Natural killer cell treated with Interleukin-12 subunit alpha and Interleukin-12 subunit beta and Interleukin-15 and Interleukin-18, amount 100 ng/mL, for 72 hours (primary cell): ENCODE measurements at places on chromosomes 7 and 10.

DNA sequence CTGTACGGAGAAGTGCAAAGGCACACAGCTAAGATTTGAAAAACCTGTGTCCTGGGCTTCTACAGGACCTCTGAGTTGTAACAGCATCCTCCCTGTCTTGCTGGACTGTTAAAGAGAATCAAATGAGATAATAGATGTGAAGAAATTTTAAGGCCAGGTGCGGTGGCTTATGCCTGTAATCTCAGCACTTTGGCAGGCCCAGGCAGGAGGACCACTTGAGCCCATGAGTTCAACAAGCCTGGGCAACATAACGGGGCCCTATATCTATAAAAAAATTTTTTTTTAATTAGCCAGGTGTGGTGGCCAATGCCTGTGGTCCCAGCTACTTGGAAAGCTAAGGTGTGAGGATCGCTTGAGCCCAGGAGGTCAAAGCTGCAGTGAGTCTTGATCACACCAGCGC lies 2.9 kb upstream of the ARHGAP21 start:
- DNase-seq = no peak

GRCh38 chr7:139591550-139592195 lies 68.2 kb downstream of the CLEC2L start:
- DNase-seq = no peak

GRCh38 chr10:44864051-44864450 lies 47.1 kb upstream of the TMEM72 start:
- no peak for DNase-seq

- no peak for DNase-seq
These were observed 412 bp downstream of the PIP4K2A start for GRCh38 chr10:22713853-22714478.

- no peak for DNase-seq
These were observed 266.5 kb upstream of the YAE1 start for GRCh38 chr7:39299695-39300094.

- no peak for DNase-seq
These were observed 11.4 kb downstream of the STK31 start for GRCh38 chr7:23721456-23721855.

DNA sequence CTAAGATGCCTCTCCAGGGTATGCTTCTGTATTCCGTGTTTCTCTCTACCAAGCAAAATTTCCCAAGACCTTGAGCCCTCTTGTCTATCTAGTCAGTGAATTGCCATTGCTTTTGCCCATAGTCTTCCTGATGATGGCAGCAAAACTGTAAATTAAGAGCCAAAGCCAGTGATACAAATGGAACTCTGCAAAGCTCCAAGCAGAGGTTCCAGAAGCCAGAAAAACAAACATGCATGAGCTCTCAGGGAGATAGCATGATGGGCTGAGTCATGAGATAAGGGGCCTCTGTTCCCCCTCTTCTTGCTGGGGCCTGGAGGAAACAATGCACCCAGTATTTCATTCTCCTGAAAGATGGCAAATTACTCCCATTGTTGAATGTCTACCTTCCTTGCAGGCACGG lies 24.7 kb downstream of the LSMEM1 start:
- DNase-seq = no peak

DNA sequence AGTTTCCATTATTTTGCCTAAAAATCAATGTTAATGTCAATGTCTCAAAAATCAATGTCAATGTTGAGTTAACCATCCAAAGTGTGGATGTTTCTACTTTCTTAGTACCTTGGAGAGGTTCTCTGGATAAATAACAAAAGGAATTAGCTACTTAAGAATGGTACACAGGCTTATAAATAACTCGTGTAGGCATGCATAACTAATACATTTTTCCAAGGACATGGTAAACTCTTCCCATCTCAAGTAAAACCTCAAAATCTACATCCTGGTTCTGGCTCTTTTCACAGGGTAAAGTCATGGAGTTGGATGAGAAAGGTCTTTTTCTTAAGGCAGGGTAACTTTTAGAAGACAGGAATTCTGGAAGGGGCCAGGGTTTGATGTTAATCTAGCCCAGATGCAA lies 59.9 kb downstream of the CAV1 start:
- DNase-seq = no peak

DNA sequence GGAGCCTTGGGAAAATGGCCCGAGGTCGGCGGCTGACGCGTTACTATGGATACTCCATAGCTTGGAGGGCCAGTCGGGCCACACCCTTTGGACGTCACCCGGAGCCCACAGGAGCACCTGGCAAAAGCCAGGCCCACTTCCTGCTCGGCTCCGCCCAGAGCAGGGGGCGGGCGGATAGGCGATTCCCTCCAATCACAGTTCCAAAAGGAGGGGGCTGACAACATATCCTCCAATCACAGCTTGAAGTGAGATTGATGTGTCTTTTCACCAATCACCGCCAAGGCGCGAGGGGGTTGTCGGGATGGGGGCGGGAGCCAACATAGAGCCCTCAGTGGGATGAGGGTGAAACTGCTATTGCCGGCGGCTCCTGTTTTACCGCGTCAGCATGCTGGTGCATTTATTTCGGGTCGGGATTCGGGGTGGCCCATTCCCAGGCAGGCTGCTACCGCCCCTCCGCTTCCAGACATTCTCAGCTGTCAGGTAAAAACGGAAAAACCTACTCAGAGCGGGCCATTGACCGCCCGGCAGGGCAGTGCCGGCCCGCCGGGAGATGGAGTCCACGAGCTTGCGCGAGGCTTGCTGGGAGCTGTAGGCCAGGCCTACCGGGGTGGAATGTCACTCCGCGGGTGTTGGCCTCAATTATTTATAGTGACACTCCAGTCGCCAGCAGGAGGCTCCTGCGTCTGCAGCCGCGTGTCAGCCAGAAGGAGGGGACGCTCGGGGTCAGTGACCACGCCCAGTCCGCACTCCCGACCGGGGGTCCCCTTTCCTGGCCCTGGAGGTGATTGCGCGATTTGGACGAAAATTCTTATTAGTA lies at the start of gene ABCB8:
Gene ABCB8, plus strand, starts transcription at position 320 of the 817 bp plus-strand sequence. Its CDS starts 66 bp downstream, at position 386.
- DNase-seq = peak; percentile 98

DNA sequence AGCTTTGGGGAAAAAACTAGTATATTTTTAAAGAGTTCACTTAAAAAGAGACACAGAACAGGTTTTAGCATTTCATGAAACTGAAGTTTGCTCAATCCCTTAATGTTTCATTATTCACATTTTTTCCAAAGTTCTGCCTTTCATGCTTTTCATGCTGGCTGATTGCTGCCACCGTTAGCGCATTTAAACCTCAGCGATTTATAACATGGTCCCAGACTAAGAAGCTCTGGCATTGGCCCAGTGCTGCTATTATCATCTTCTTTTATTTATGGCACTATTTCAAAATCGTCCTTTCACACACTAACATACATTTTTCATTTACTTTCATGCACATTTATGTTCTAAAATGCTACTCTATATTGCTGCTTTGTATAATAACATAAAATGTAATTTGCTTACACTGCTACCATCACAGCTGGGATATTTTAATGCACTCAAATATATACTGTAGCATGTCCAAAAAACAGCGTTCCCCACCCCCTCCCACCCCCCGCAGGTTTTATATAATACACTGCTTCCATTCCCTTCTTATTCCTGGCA lies 141.9 kb downstream of the MPP7 start:
- no peak for DNase-seq

DNA sequence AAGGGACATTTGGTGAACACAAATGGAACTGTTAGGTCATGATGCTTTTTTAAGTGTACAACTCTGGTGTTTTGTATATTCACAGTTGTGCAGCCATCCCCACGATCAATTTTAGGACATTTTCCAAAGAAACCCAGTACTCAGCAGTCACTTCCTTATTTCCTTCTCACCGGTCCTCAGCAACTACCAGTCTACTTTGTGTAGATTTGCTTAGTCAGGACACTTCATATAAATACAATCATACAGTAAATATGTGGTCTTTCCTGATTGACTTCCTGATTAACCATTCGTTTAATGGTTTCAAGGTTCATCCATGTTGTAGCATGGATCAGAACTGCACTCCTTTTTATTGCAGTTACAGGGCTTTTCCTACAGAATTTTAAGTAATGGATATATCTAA lies 14.4 kb downstream of the SGPL1 start:
- no peak for DNase-seq

- DNase-seq = no peak
These were observed 273.6 kb upstream of the PITRM1 start for GRCh38 chr10:3446221-3446620.

DNA sequence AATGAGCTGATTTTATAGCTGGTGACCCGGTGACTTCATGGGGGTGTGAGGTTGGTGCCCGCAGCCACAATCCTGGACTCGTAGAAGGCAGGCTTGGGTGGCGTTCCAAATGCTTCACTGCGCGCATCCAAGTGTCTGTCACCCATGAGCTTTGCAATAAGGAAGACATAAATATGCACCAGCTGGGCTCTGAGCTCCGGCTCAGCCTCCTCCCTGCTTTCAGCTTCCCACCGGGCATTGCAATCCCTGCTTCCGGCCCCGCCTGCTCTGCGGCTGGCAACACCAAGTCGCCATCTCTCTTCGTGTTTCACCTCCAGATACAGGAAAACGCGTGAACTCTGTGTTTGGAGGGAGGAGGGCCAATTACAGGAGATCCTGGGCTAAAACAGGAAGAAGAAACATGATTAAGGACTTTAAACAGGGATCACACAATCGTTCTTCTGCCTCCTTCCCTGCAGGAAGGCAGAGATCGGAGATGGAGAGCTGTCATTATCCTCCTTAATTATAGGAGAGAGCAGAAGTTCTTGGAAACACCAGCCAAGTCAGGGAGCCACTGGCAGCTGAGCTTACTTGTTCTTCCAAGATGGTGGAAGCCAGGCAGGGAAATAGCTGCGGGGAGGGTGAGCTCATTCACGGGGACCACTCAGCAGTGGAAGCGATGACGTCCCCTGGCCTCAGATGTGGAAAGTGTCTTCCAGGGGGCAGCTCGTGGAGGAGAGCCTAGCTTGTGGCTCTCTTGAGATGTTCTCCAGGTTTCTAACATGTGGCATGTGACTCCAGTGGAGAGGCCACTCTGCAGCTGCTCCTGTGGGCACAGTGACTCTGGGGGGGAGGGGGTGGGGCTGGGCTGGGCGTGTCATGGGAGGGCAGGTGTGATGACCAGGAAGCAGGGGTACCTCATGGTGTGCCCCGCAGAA lies 134.9 kb downstream of the CAMK1D start:
- DNase-seq = no peak

GRCh38 chr10:43265799-43266721 lies 805 bp downstream of the RASGEF1A start:
- DNase-seq = no peak

DNA sequence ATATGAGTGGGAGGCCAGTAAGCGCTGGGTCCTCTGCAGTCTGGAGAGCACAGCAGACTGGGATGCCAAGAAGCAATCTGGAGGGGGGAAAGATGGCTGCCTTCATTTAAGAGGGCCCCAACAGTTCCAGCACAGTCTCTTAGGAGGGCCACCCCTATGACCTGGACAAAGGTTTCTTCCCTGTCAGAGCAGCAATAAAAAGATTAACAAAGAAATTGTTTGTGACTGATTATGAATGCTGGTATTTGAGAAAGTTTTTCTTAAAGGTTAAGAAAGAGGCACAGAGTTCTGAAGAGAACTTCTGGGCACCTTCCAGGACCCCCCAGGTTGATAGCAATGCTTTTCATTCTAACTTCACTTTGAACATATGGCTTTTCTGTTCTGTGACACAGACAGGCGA lies 52.3 kb downstream of the CYP26A1 start:
- DNase-seq = no peak

GRCh38 chr10:25162391-25162790 lies 12.4 kb upstream of the GPR158 start:
- DNase-seq = no peak

DNA sequence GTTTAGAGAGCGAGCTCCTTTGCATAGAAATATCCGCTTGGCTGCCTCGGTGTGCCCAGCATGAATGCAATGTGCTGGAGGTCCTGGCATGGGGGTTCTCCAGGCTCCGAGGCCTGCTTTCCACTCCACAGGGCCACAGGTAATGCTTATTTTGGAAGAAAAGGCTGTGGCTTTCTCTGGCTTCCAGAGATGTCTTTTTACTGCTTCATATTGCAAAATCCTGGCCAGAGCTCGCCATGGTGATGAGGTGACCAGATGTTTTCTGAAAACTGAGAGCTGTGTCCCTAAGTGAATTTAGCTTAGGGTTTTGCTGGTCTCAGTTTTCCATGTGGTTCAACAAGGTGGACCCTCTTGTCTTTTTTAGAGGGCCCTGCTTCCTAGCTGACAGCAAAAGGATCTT lies 65.2 kb downstream of the BMPER start:
- no peak for DNase-seq

DNA sequence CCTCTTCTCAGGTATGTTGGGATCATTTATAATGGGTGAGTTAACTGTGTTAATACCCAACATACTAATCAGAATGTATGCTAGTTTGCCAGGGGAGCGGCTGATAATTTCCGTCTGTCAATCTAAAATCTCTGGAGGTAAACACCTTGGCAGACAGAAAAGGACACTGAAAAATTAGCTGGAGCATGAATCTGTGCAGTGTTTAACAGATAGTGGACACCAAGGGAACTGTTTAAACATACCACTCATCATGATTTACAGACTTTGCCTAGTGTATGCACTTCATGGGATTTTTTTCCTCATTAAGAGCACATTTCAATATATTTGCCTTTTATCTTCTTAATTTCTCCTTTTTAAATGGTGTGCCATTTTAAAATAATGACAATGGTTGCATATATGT lies 68.2 kb downstream of the SLC13A1 start:
- DNase-seq = no peak

DNA sequence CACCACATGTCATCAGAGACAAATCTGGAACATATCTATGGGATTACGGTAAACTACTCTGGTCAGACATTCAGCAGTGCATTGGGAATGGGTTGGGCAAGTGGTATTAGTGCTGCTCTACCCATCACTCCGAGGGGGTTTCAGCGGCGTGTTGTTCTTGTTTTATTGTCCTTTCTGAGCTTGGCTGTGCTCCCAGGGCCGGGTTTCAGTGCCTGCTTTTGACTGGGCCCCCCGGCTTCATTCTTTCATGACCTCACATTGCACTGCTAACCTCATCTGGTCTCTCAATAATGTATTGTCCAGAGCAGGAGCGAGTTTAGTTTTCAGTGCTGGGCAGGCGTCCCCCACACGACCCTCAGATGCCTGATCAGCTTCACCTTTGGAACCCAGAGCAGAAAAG lies 364.6 kb downstream of the PAXIP1 start:
- DNase-seq = no peak

DNA sequence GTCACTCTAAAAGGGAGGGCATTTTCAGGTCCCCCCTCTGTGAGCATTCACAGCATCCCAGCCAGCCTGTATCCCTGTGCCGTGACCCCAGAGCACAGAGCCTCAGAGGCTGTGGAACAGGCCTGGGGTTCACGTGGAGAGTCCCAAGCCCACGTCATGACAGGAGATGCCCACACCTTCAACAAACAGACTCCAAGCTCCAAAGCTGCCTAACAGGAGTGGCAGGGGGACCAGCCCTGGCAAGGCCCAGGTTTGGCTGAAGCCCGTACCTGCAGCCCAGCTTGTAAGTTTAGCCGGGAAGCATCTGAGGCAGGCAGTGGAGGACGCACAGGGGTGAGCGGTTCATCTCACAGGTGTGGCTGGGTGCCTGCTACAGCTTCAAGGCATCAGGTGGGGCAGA lies 33.5 kb downstream of the LHPP start:
- DNase-seq = no peak

DNA sequence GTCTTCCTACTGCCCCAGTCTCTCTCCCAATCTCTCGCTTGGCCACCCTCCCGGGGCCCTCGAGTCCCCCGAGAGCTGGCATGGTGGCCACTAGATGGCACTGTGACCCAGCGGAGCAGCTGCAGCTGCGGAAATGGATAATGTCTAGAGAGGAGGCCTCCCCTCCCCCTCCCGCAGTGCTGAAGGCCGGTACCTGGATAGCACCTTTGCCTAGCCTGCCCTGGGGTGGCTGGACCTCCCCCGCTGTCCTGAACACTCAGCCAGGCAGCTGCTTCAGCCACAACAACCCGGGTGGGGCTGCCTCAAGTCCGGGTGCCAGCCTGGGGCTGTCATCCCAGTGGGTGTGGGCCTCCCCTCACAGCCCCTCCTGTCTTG lies 65.2 kb downstream of the GOLGA7B start:
- peak; percentile 79 for DNase-seq
